B cell (primary cell): ENCODE measurements at places on chromosomes 7 and 10.
A peak's percentile ranks its signal among the peaks of the same experiment; 100 is the strongest.

DNA sequence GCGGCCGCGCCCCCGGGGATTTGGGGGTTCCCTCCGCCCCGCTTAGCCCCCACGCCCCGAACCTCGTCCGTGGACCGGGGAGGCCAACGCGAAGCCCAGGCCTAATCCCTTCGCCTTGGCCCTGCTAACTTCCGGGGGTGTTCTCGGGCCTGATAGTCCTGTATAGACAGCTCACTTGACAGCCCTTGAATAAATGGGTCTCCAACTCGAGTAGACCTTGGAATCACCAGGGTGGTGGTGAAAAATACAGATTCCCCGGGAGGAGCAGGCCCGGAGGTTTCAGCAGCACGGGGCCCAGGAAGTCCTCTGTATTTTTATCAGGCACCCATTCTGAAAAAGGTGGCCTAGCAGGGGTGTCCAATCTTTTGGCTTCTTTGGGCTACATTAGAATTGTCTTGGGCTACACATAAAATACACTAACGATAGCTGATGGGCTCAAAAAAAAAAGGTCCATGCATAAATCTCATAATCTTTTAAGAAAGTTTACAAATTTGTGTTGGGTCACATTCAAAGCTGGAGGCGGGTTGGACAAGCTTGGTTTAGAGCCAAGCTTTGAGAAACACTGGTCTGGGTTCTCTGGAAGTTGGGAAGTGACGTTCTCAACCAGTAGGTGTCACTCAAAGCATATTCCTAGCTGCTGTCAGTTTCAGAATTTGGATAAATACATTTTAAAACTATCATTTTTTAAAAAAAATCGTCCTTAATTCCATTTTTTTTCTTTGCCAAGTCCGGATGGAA is 221.7 kb downstream of the PHTF2 start:
- peak; percentile 67 for DNase-seq

DNA sequence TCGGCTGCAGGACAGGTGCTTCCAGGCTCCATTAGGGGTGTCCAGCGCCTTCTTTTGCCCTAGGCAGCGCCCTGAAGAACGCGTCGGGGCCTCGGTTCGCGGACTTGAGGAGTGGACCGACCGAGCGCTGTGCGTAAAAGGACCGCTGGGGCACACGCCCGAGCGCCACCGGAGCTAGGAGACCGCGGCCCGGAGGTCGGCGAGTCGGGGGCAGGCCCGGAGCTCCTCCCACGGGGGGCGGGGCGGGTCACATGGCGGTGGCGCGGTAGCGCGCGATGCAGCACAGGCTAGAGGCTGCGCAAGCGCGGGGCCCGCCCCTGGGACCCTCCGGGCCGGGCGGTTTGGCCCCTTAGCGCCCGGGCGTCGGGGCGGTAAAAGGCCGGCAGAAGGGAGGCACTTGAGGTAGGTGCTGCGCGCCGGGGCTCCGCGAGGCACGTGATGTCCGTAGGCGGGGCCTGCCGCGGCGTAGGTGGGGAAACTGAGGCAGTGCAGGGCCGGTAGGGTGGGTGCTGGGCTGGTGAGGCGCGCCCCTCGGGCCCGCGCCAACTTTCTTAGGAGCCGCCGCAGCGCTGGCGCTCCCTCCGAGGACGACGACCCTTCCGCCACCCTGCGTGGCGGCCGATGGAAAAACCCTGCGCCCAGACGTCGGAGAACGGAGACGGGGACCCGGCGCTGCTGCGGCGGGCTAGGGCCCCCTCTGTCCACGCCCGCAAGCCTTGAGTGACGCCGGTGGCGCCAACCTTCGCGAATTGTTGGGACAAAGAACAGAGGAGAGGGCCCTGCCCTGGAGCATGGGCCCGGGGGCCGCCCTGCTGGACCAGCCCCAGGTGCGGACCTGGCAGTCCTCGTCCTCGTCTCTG is at the start of gene PRXL2A:
Gene PRXL2A (plus strand): TSS at position 310 of the 860 bp plus-strand sequence. CDS start 11,917 bp downstream, outside the sequence.
- peak; percentile 83 for DNase-seq

DNA sequence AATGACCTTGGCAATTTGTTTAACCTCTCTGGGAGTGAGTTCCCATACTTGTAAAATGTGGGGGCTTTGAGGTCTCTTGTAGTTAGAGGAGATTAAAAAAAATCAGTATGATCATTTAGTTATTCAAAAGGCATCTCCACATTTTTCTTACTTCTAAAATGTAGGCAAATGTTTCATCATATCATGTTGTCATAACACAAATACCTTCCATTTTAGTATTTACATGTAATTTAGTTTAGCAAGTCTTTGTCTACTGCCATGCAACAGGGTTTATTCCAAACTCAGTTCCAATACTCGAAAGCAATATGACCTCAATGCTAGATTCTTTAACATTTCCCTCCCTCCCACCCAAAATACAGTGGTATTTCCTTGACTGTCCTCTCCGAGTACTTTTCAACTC is 262.8 kb upstream of the IMMP2L start:
- no peak for DNase-seq

DNA sequence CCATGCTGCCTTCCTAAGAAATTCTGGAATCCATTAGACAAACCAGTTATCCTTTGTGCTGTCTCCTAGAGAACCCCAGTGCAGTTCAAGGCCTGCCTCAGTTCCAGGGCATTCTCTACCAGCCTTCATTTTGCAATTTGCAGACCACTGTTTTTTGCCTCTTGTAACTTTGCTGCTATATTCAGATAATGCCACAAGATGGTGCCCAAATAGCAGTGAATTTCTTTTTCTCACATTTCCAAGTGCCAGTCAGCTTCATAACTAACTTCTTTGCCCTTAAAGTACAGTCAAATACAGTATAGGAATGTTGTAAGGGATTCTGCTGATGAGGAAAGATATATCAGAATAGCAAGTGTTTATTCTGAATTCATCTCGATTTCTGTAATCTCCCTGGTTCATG is 25.2 kb downstream of the LOXL4 start:
- no peak for DNase-seq

- no peak for DNase-seq
Measured at GRCh38 chr10:13703997-13704536, 117.3 kb downstream of the PRPF18 start.

DNA sequence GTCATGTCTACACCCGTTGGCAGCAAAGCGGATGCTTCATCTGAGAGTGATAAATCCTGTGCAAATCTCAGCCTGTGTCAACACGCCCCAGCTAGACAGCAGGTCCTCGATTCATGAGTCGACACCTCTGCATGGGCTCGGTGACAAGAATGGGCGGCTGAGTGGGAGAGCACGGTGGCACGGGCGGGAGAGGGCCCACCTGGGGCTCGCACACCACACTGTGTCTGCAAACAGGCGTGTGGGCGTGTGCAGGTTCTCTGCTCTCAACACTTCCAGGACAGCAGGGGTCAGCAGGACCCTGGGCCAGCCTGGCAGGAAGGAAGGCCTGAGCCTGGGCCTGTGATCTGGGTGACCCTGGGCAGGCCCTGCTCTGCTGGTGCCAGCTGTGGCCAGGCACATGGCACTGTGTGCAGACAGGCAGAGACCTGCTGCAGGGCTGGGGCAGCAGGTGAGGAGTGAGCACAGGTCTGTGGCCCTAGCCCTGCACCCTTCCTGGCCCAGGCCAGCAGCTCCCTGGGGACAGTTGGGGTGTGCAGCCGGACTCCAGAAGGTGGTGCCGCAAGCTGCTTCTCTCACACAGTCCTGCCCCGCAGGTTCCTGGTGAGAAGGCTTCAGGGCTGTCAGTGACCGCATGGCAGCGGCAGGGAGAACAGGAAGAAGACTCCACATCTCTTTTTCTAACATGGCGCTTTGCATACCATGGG is 216.4 kb downstream of the ELFN1 start:
- DNase-seq: no peak

- no peak for DNase-seq
Measured at GRCh38 chr10:99981581-99982199, 28.1 kb downstream of the DNMBP start.

DNA sequence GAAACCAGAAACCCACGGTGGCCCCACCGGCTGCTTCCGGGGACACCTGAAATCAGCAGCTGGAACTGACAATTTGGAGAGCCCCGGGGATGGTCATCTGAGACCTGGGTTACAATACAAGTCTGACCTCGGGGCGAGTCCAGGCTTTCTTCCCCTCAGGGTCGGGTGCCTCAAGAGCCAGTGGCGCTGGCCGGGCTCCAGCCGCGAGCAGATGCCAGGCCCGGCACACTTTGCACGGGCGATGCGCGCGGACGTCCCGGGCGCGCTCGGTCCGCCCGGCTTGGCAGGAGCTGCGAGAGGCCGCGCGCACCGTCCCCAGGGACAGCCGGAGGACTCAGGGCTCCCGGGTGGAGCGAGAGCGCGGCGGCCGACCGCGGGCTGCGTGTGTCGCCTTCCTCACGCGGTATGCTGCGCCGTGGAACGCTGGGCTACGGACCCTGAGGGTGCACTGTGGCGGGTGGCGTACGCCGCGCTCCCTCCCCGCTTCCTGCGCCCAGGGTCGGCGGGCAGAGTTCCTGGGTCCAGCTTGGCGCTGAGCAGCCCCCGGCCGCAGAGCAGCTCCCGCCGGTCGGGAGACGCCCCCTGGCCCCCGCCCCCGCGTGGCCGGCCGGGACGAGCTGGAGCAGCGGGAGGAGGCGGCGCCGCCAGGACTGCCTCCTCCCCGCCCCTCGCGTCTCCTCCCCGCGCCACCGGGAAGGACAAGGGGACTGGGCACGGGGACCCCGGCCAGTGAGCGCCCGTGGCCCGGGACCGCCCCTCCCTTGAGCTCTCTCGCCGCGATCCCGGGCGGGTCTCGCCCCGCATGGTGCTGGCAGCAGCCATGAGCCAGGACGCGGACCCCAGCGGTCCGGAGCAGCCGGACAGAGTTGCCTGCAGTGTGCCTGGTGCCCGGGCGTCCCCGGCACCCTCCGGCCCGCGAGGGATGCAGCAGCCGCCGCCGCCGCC is at the start of gene RBM20:
Gene RBM20 (plus strand): TSS at position 684 of the 945 bp plus-strand sequence. CDS start 119 bp downstream, at position 803.
- DNase-seq: peak; percentile 48

- DNase-seq: no peak
Measured at GRCh38 chr7:72152161-72153131, 259.7 kb downstream of the CALN1 start.

DNA sequence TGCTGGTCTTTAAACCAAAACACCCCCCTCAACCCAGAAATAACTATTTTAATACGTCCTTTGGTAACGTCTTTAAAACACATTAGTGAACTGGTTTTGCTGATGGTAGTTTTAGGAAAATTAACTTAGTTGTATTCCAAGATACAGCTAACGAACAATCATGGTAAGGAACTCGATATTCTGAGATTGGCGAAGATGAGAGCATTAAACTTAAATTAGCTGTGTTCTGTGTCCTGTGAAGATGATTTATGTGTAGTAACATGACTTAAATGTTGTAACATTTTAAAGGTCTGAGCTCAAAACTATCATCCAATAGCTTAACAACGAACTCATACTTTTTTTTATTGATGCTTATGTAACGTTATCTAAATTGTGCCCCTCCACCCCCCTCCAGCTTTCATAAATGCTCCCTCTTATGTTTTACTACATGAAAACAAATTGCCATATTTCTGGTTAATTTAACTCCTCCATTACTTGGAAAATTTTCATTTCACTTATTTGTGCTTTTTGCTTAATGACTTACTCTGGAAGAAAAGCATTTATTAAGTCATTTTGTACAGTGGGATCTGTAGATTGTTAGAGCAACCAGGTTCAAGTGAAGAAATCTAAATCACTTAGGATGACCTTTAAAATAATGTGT is 1.7 kb downstream of the SDK1 start:
- DNase-seq: no peak

DNA sequence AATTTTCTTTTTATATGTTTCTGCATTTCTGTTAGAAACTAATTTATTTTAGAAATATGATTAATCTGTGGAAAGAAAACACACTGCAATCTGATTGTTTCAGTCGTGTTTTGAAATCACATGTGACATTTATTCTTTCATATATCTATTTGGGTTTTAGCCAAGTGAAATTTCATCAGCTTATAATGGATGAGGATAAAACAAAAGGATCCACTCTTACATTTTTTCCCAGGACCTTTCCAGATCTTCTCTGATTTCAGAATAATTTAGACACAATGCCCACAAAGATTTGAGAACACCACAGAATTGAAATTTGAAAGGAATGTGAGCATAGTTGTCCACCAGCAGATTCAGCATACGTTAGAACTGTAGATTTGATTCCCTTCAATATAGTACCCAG is 29.1 kb downstream of the CBLL1 start:
- DNase-seq: no peak

DNA sequence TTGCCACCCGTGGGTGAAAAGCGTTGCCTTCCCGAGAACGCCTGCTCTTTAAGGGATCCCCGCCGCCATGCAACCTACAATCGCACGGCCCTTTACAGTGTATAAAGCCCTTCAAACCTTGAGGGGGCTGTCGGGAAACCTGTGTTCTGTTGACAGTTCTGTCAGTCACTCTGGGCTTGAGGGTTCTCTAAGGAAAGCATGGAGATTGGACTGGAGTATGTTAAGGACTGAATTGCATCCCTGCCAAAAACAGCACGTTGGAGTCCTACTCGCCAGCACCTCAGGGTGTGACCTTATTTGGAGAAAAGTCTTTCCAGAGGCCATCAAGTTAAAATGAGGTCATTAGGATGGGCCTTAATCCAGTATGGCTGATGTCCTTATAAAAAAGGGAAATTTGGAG is 70.6 kb downstream of the PFKFB3 start:
- no peak for DNase-seq

DNA sequence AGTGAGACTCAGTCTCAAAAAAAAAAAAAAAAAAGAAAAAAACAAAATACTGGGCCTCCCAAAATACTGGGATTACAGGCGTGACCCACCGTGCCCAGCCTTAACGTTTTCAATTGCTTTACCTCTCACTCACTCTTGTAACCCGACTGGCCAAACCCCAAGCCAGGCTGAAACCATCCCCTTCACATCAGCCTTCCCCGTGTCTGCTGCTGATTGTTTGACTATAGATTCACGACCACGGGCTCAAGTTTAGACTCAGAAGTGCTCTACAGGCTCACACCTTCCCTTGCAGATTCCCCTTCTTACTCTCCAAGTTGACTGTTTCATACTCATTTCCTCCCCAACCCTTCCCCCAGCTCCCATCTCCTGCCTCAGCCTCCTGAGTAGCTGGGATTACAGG is 22.3 kb downstream of the TYW1 start:
- DNase-seq: no peak

GRCh38 chr10:62390497-62391176 is 16.5 kb downstream of the ZNF365 start:
- no peak for DNase-seq

GRCh38 chr7:27199849-27200760 is at the start of gene HOXA13:
Gene HOXA13, minus strand, starts transcription at chr7:27200091. Its CDS starts 14 bp downstream, at chr7:27200077.
- peak; percentile 53 for DNase-seq

DNA sequence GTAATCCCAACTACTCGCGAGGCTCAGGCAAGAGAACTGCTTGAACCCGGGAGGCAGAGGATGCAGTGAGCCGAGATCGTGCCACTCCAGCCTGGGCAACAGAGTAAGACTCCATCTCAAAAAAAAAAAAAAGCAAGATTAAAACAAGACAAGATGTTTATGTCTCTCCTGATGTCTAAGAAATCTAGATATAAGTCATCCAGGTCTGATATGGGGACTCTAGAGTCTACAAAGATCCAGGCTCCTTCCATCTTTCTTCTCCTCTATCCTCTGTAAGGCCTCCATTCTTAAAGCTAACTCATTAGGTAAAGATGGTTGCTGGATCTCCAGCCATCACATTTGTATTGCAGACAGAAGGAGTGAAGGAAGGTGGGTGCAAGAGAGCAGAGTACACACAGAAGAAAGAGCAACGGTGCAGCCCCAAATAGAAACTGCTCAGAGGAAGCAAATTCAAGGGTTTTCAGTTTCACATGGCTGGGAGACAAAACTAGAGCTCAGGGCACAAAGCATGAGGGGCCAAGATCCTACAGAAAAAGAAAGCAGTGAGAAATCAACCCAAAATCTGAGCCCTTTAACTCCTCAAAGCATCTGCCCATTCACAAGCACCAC is 57.6 kb downstream of the USP6NL start:
- peak; percentile 72 for DNase-seq

GRCh38 chr7:156318926-156319325 is 321.6 kb upstream of the RNF32 start:
- DNase-seq: no peak
